ENCODE measurements at places on chromosomes 13 and 19. TPM values are rescaled to one million over a fixed set of nuclear protein-coding genes. Genes with fewer than 3 reads are reported as not detected.

Gene TINCR
- total RNA-seq: 1.9 TPM

Gene TMIGD2
- total RNA-seq: not detected

Gene ZNF85
- not detected for total RNA-seq

Gene CRX
- not detected for total RNA-seq

Gene SOX21
- 0.40 TPM for total RNA-seq

Gene C19orf73
- 0.82 TPM for total RNA-seq

Gene PCSK4
- 0.38 TPM for total RNA-seq

Gene TTC9B
- 0.32 TPM for total RNA-seq

Gene COL4A2
- total RNA-seq: 170 TPM

Gene GPR183
- not detected for total RNA-seq

Gene MUC16
- total RNA-seq: not detected

Gene TARM1
- total RNA-seq: not detected

Gene NLRP11
- total RNA-seq: not detected

Gene SLC5A5
- 0.35 TPM for total RNA-seq

Gene ZNF708
- 0.90 TPM for total RNA-seq

Gene MTUS2
- total RNA-seq: 0.01 TPM

Gene AP1M2
- total RNA-seq: 36.9 TPM

Gene C19orf67
- total RNA-seq: not detected

Gene PBX4
- 1.3 TPM for total RNA-seq

Data from A549 treated with dexamethasone at 1 μM for 4 hours (cell line).